NCI-H1436 (cell line): ENCODE measurements at places on chromosomes 12 and 14.

DNA sequence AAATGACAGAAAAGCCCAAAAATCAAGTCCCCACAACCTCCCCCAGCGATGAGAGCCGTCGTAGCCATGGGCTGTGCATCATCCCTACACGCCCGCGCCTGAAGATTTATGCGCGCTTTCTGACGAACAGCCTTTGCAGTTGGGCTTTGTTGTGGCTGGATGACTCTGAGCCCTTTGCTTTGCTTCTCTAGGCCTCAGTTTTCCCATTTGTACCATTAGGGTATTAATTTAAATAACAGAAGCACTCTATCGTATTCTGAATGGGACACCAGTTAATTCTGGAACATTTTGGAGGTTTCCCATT lies 24.2 kb downstream of the SFSWAP start:
- no peak for DNase-seq

- DNase-seq: no peak
Measured at GRCh38 chr14:105116451-105117256, 51.4 kb upstream of the GPR132 start.

GRCh38 chr12:65670775-65671174 lies 153.5 kb upstream of the HMGA2 start:
- DNase-seq: no peak

DNA sequence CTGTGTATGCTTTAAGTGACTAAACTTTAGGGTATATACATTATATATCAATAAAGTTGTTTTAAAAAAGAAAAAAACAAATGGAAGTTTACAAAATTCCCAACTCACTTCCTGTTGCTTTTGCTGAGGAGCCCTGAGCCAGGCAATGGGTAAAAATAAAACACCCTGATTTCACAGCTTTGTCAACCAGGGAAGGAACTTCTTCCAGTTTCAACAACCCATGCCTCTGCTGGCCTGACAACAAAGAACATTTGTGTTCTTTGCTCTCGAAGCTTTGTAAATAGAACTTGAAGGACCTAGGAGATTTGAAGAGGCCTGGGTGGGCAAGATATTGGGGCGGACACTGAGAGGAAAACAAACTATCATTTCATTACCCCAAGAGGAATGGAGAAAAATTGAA lies 141.2 kb upstream of the NOS1 start:
- no peak for DNase-seq

DNA sequence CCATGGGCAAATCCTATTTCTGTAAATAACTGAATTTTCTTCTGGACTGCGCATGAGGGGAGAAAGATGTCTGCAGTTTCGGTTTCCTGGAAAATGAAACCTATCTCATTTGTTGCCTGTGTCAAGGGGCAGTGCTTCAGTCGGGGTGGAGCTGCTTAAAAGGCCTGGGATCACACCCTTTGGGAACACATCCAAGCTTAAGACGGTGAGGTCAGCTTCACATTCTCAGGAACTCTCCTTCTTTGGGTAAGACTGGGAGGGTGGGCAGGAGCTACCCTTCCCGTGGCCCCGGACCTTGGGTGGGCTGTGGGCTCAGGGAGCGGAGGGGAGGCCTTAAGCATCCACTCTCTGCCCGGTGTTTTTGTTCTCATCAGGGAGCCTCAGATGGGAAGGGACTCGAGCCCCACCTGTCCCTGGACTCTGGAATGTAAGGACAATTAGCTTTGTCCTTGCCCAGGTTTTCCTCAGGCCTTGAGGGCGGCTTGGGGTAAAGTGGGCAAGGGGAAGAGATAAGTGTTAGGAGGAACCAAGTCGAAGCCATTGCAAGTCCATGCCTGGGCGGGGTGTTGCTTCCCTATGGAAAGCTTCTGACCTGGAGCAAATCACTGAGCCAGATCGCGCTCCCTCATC lies at the start of gene IFI27:
TSS of gene IFI27 (plus strand) at position 185 of the 630 bp plus-strand sequence.
- no peak for DNase-seq

GRCh38 chr12:252636-253035 lies 10.0 kb downstream of the SLC6A13 start:
- no peak for DNase-seq
